CD8-positive, alpha-beta T cell (primary cell): ENCODE measurements at places on chromosomes 2 and 18.

GRCh38 chr2:190339394-190339793 is 4.0 kb upstream of the INPP1 start:
- DNase-seq = no peak

GRCh38 chr18:67432806-67433205 is 83.7 kb downstream of the DSEL start:
- DNase-seq = no peak

DNA sequence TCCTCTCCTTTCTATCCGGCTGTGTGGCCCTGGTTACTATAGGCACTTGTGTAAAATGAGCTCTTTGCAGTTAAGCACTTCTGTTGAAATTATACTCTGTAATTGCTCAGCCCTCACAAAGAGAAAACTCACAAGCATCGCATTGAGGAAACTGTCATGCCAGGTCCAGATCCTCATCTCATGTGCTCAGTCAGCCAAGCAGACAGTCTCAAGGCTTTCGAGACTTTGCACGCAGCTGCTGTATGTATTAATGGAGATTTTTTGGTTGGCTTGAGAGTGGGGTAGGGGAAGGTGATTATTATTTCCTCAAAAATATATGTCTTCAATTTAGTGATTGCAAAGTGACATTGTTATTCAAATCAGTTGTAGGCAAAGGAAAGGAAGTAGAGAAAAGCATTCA is 33.0 kb upstream of the PHLPP1 start:
- DNase-seq = no peak

DNA sequence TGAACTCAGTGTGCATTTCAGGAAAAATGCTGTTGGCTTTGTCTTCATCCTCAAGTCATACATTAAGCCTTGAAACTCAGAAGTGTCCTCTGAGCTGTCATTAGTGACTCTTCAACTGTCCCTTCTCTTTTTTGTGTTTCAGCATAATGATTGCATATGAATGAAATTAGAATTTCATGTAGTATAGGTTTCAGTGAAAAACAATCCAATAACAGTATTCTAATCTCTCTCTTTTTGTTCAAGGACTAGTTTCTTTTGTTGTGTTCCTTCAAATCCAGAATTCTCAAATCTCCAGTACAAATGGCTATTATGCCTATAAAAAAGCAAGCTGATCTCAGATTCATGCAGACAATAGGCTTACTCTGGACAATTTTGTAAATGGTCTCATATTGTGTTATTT is 133.5 kb downstream of the QPCT start:
- DNase-seq = no peak

GRCh38 chr2:64609227-64609941 is 44.3 kb downstream of the SERTAD2 start:
- peak; percentile 59 for DNase-seq

DNA sequence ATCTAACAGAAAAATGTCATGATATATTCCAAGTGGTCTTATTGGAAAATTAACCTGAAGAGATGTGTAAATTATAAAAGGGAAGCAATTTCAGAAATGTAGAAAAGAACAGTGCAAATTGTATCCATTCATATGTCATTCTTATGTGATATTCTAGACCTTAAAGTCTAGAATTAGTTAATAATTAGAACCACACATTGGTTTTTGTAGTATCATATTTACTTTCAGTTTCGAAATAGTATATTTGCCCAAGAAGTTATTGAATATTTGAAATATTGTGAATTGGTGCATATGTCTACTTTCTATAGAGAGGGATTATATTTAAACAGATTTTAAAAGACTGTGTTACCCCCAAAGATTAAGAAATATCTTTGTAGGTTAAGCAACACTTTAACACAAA is 1348.6 kb upstream of the ACVR2A start:
- DNase-seq = no peak

DNA sequence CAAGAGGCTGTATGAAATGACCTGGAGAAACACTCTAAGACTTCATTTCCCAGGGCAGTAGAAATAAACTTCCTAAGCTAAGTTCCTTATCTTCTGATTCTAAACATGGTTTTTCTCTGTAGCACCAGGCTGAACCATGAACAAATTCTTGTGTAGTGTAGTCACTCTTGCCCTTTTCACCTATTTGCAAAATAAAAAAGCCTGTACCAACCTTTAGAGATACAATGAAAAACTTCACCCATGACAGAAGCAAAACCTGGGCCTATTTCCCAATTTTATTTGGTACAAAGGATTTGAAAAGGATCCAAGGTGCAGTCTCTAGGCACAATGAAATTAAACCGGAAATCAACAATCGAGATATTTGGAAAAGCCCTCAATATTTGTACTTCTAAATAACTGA is 43.6 kb downstream of the POLR1A start:
- DNase-seq = no peak
